ENCODE measurements at places on chromosomes 5 and 9.

GRCh38 chr5:96245140-96246091 is 187.6 kb downstream of the PCSK1 start:
- no peak for DNase-seq

GRCh38 chr5:68375540-68375939 is 160.0 kb downstream of the PIK3R1 start:
- DNase-seq = no peak

GRCh38 chr9:118446943-118447639 is 742.9 kb downstream of the TLR4 start:
- no peak for DNase-seq

- DNase-seq = no peak
These were observed at the start of gene GABRA1 for GRCh38 chr5:161847941-161848391. TSS of gene GABRA1 (plus strand) at chr5:161848120. CDS start at chr5:161850811, 2,691 bp downstream.

- no peak for DNase-seq
These were observed 6.4 kb upstream of the NOTCH1 start for GRCh38 chr9:136552117-136552703.

DNA sequence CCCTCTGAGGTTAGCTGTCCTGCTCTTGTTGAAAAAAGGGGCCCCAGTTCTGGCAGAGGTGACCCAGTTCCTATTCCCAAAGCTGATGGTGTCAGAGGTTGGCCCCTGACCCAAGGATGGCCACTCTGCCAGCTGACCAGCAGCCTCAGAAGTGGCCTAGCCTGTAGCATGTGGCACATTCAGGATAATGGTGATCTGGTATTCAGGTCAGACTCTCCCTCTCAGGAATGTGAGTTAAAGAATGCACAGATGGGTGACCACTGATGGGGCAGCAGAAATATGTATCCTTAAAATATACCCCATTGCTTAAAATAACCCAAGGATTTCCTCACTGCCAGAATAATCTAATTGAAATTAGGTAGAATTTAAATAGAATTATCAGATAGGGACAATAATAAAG is 369.2 kb downstream of the SEMA5A start:
- no peak for DNase-seq

GRCh38 chr9:103261951-103262350 is 266.8 kb downstream of the CYLC2 start:
- peak; percentile 5 for DNase-seq

DNA sequence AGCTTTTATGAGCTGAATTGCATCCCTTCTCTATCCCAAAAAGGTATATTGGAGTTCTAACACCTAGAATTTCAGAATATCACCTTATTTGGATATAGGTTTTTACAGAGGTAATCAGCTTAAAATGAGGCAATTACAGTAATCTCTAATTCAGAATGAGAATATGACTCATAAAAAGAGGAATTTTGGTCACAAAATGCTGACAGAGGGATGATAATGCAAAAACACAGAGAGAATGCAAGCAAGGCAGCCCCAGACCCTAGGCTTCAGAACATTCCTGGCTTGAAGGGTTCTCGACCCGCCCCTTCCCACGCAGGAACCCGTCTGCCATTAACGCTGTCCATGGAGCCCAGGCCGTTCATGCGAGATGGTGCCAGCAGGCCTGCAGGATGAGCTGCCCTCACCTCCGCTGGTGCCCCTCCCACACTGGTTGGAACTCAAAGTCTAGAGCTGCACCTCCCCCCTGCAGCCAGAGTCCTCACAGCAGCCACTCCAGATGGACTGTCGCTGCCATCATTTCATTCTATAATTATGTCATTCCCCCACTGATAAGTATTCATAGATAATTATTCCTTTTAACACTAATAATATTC is 1173.4 kb upstream of the ACO1 start:
- DNase-seq = no peak

- DNase-seq = no peak
These were observed 44.7 kb upstream of the NKD2 start for GRCh38 chr5:963673-964531.

DNA sequence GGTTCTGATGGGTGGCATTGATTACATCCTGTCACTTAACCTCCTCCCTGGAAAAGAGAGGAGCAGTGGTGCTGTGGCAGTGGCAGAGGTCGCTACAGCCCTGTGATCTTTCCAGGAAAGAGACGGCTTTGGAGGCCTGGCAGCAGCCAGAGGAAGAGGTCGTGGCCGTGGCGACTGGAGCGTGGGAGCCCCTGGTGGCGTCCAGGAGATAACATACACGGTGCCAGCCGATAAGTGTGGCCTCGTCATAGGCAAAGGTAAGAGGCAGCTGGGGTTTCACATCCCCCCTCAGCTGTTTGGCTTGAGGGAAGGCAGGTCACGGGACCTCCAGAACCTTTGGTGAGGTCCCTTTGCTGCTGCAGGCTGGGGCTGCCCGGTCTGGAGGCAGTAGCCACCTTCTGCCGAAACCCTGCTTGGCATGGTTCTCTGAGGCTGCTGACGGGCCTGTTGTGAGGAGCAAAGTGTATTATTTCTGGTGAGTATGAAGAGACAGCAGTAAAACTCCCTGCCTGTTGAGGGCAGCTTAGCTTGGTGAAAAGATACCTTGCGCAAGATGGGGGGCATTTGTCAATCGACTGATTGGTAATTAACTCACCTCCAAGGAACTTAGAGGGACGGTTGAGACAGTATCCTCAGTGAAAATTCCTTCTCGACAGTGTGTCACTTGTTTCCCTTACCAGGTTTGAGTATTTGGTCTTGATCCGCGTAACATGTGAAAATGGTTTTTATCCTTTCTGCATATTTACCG is 38.0 kb upstream of the PRDM12 start:
- no peak for DNase-seq

All from NCI-H2081 treated with DMSO at 0.1 percent for 48 hours (cell line).